ENCODE measurements at places on chromosomes 7 and 10.

GRCh38 chr10:34954142-34954541 is 136.0 kb downstream of the CUL2 start:
- DNase-seq = no peak

- DNase-seq = no peak
Observed at GRCh38 chr7:50184271-50184990, 91.4 kb upstream of the ZPBP start.

DNA sequence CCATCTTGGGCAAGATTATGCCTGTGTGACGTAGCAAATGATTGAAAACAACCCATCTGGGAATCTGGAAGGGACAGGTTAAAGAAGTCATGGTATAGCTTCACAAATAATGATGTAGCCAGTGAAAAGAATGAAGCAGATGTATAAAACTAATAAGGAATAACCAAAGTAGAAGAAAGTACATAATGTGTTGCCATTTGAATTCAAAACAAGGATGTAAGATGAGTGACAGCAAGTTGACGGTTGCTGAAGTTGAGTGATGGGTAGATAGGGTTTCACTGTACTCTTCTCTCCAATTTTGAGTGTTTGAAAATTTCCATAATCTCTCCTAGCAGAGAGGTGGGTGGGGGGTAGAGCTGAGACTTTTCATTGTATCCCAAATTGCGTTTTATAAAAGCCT is 133.6 kb downstream of the FANK1 start:
- DNase-seq = no peak

- no peak for DNase-seq
Observed at GRCh38 chr7:99254390-99254789, 18.2 kb upstream of the MYH16 start.

DNA sequence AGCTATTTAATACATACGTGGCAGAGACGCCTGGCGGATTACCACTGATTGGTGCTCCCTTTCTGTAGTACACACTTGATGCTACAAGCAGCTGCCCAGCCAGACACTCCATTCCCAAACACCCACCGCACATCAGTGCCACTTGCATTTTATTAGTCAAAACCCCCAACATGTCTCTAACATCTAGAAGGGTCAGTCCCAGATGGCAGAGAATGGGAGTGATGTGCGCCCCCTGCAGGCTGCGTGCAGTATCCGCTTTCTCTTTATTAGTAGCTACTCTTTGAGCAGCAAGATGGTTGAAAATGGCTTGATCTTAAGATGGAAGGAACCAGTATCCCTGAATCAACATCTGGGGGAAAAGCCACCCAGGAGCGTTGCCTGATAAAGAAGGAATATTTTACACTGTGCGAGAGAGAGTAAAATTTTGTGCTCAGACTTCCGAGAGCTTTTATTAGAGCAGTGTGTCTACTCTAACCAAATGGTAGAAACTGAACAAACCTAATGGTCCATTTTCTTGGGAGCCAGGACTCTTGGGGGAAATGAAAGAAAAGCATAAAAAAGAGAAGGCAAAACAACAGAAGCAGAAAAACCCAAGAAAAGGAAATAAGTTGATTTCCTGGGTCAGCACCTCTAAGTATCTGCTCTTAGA is 78.3 kb downstream of the ST8SIA6 start:
- no peak for DNase-seq

DNA sequence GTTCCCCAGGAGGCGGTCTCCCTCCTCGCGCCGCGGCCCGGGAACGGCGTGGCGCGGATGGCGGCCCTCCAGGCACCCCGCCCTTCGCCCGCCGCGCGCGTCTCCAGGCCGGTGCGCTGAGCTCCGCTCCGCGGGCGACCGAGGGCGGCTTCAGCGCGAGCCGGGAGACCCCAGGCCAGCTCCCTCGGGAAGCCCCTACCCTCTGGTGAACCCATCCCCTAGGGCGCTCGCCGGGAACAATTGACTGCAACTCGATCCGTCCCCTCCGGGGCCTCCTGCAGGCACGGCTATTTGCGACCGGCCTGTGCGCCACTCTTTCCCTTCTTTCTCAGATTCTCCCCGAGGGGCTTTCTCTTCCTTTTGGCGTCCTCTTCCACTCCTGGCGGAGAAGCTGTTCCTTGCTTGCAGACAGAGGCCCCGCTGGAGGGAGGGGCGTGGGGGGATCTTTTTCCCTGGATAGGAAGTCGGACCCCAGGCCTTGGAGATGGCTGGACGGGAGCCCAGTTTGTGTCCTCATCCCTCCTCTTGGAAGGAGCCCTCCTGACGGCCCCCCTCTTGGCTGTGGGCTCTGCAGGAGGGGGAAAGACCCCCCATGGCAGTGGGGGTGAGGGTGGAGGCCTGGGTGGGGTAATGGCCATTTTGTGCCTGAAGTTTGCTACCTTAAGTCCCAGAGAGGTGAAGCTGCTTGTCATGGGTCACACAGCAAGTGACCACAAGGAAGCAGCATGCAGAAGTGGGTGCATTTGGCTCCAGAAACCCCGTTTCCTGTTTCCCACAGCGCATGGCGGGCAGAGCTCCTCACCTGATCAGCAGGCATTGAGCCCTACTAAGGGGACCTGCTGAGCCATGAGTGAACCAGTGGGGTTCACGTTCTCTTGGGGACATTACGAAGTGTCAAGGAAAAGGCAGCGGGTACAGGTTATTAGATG is 171.2 kb upstream of the TNRC18 start:
- DNase-seq = no peak

DNA sequence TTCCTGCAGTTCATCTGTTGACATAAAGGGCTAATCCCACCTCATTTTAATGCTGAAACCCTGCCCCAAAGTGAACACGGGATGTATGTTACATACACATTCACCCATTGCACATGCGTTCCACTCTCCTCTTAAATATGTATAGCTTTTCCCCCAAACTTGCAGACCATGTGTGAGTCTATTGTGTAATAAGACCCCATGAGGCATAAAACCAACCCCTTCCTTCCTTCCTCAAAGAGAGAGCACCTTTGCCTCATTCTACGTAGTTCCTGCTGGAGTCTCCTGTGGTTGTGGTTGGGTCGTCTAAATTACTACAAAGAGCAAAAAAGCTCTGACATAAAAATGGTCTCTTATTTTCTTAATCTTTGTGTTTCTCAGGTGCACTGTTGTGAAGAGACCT is 345.7 kb upstream of the KLF6 start:
- no peak for DNase-seq

- DNase-seq = no peak
Observed at GRCh38 chr7:92944633-92945032, 108.3 kb upstream of the CDK6 start.

DNA sequence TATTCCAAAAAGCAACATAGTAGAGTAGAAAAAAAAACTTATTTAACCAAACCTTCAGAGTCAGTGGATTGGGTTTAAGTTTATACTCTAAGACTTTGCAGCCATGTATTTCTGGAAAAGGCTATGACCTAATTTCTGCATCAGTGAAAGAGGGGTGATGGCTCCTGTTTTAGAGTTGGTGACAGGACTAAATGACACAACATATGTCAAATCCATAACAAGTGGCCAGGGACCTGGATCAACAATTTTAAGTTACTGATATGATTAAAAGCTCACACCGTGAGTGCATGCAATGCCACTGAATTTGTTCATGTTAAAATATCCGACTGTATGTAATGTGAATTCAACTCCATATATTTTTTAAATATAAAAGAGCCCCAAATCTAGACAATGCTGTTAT is 390.6 kb downstream of the TNS3 start:
- no peak for DNase-seq

GRCh38 chr10:127906548-127907377 is at the start of gene PTPRE:
Gene PTPRE (plus strand): TSS chr10:127907103. CDS start chr10:128040882, 133,779 bp downstream.
- peak; percentile 29 for DNase-seq

DNA sequence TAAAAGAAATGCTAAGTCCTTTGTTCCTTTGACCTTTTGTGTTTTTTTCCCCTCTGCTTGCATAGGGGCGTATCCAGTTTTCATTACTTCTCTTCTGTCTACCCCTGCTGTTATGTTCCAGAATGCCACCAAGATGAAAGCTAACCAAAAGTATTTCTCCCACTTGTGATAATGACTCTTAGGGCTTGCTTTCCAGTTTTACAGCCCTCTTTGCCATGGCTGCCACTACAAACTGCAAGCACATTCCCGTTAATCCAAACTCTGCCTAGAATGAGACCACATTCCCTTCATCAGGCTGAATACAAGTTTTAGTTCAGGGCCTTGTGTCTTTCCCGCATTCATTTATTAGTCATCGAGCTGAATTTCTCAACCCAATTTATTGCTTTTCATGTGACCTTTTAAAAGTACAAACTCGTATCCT is 23.6 kb upstream of the CD36 start:
- no peak for DNase-seq

GRCh38 chr7:3089493-3089892 is 45.8 kb upstream of the CARD11 start:
- DNase-seq = no peak

DNA sequence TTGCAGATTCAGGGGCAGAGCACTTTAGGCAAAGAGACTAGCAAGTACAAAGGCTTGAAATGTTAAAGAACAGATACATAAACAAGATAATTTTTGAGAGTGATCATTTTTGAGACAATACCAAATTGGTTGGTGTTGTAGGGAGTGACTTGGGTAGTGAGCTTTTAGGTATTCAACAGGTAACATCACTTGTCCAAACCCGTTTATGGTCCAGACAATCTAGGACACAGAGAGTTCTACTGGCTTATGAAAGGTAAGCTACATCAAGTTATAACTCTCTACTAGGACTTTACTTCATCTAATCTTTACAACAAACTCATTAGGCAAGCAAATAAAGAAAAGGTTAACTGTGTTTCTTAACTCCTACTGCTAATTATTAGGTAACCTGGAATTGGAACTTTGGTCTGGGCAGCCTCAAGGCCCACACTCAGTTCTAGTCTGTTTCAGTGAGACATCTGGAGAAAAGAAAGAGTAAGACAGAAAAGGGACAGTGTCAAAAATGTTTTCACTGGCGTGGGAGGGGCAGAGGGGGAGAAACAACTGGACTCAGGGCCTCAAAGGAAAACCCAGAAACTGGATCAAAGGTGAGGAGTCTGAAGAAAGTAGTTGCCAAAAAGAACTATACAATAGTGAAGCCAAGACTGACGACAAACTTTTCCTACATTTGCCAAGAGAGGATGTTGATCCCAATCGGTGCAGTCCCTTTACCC is 39.2 kb downstream of the GNAT3 start:
- no peak for DNase-seq

- no peak for DNase-seq
Observed at GRCh38 chr10:123135415-123136141, at the start of gene HMX3. Gene HMX3 (plus strand): TSS chr10:123135970. CDS start chr10:123136051, 81 bp downstream.

DNA sequence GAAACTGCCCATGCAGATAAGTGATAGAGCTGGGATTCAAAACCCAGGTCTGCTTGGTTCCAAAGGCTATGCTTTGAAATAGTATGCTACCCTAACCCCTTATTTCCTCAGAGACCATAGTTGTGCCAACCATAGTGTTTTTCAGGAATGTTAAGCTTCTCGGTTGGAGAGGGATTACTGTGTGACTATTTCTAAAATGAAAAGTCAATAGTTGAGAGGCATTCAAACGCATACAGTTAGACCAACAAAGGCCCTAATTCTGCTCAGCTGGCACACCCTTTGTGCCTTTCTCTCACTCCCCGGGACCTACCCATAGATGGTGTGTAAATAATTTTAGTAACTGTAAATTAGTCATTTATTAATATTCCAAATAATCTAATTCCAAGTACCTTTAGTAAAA is 64.6 kb upstream of the RNF148 start:
- no peak for DNase-seq

GRCh38 chr10:58897236-58897635 is 279.2 kb upstream of the PHYHIPL start:
- no peak for DNase-seq

DNA sequence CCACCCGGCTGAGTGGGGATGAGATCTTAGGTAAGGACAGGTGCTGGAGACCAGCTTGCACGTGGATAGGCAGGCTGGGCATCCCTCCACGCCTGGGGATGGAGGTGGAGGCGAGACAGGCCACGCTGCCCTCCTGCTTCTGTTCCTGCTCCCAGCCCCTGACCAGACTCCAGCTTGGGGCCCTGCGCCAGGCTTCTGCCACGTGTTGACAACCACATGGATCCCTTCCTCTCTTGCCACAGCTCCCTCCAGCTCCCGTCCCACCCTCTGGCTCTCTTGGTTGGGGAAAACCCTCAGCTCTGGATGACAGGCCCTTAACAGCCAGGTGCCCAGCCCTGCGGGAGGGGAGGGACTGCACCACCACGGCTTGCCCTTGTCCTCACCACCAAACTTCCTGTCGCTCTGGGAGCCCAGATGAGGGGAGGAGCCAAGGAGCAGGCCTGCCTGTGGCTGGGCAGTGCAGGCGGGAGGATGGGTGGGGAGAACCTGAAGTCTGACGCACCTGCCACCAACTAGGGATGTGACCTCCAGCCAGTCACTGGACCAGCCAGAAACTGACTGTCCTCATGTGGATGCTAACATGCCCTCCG is 36.0 kb downstream of the KCNH2 start:
- peak; percentile 11 for DNase-seq

All from activated CD8-positive, alpha-beta memory T cell treated with anti-CD3 and anti-CD28 coated beads for 4 hours (primary cell).